ENCODE measurements at places on chromosomes 13 and 19. TPM values are rescaled to one million over a fixed set of nuclear protein-coding genes. Genes with fewer than 3 reads are reported as not detected.

The SYCN gene
- not detected for polyA plus RNA-seq

The APOC1 gene
- polyA plus RNA-seq = not detected

The PRRG2 gene
- 0.40 TPM for polyA plus RNA-seq

The MYO16 gene
- not detected for polyA plus RNA-seq

The ADGRE3 gene
- polyA plus RNA-seq = 0.17 TPM

DNA sequence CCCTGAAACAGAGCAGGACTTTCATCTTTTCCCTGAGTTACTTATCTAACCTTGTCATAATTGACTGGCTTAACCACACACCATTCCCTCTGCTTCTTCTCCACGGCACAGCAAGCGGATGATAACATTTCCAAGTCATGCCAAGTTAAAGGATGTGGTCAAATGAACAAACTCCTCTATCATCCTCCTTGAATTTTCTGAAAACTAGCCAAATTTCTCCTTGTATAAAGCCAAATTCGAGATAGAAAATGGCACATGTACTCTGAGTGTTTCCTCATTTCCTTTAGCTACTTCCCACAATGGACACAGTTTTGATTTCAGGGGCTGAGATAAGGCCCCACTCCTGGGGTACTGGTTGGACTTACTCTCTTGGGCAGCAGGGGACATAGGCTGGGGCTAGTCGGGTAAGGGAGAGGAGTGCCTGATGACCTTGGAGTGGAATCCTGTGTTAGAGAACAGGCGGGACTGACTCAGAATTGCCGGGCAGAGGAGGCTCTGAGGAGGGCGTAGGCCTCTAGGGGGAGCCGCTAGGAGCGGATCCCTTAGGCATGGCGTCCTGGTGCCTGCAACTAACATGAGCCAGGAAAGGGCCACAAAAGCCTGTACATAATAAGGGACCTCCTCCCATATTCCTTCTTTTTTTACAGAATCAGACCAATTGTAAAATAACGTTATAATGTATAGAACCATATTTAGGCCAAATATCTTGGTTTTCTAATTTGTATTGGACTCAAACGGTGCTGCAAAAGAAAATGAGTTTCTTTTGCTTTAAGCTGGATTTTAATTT is 20.3 kb upstream of the TMTC4 start:
- no peaks in the 10 kb centered on the region for H3K36me3 ChIP-seq
- no peak overlapping the region for H3K4me3 ChIP-seq
- peaks cover 51% of the 10 kb centered on the region for H3K27me3 ChIP-seq
- H3K4me1 ChIP-seq = no peaks in the 10 kb centered on the region
- no peak for DNase-seq

DNA sequence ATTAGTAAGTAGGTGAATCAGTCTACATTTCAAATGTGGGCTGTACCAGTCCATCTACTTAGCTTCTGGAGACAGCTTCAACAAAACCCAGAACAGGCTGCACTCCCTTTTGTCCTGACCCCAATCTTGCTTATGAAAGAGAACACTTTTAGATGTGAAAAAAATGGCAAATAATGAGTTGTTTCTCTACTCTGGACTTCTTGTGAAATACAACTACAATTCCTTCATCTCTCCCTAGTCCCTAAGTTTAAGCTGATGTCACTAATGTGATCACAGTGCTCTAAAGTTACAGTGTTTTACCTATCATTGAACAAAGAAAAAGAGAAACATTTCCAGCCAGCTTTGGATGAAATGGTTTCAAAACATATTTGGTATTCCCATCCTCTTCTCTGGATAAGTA is 183.9 kb downstream of the LHFPL6 start:
- H3K27ac ChIP-seq = no peak overlapping the region
- no peaks in the 10 kb centered on the region for H3K27me3 ChIP-seq
- H3K4me3 ChIP-seq = no peak overlapping the region
- DNase-seq = no peak
- H3K36me3 ChIP-seq = no peaks in the 10 kb centered on the region

DNA sequence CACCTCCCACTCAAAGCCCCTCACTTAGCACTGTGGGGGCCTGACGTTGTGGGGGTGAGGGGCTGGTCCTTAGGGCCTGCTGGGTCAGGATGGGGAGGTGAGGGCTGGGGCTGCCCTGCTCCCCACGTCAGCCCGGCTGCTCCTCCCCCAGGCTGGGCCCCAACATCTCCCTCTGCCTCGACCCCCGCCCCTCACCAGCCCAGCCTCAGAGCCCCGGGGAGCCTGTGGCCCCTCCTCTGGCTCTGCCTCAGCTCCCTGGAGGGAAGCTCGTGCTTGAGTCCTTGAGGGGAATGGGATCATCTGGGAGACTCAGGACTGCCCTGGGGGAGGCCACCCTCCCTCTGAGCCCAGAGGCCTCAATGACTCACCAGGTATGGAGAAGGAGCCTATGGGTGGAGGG is 6.8 kb downstream of the LILRA4 start:
- H3K4me3 ChIP-seq = no peak overlapping the region
- H3K36me3 ChIP-seq = no peaks in the 10 kb centered on the region
- no peak for DNase-seq
- no peaks in the 10 kb centered on the region for H3K27me3 ChIP-seq
- H3K27ac ChIP-seq = no peak overlapping the region
- H3K4me1 ChIP-seq = peaks cover 56% of the 10 kb centered on the region

GRCh38 chr13:59000770-59001169 is 1163.0 kb downstream of the DIAPH3 start:
- no peaks in the 10 kb centered on the region for H3K4me1 ChIP-seq
- no peaks in the 10 kb centered on the region for H3K36me3 ChIP-seq
- H3K4me3 ChIP-seq = no peak overlapping the region
- no peak overlapping the region for H3K27ac ChIP-seq
- no peak for DNase-seq

GRCh38 chr13:61144301-61144700 is 271.3 kb downstream of the PCDH20 start:
- no peaks in the 10 kb centered on the region for H3K27me3 ChIP-seq
- no peak for DNase-seq
- H3K36me3 ChIP-seq = no peaks in the 10 kb centered on the region
- no peaks in the 10 kb centered on the region for H3K4me1 ChIP-seq
- H3K27ac ChIP-seq = no peak overlapping the region
- no peak overlapping the region for H3K4me3 ChIP-seq

DNA sequence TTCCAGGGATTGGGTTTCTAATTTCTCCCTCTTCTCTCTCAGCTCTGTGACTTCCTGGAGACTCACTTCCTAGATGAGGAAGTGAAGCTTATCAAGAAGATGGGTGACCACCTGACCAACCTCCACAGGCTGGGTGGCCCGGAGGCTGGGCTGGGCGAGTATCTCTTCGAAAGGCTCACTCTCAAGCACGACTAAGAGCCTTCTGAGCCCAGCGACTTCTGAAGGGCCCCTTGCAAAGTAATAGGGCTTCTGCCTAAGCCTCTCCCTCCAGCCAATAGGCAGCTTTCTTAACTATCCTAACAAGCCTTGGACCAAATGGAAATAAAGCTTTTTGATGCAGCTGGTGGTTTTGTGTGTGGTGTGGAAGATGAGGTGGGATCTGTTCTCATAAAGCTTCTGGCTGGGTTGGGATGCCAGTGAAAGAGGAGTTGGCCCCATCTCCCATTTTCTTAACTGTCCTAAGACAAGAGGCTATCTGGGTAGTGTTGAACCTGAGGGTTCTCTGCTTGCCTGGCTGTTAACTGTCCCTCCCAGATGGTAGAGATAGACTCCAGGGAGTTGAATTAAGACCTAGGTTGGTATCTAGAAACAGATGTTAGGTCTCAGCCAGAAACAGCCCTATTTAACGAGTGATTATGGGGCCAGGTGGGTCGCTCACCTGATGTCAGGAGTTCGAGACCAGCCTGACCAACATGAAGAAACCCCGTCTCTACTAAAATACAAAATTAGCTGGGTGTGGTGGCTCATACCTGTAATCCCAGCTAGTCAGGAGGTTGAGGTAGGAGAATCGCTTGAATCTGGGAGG is 1.6 kb downstream of the FTL start:
- H3K4me3 ChIP-seq = peak overlapping the region; percentile 97
- no peak for DNase-seq
- H3K4me1 ChIP-seq = peaks cover 64% of the 10 kb centered on the region
- no peaks in the 10 kb centered on the region for H3K27me3 ChIP-seq
- peaks cover 12% of the 10 kb centered on the region for H3K36me3 ChIP-seq

GRCh38 chr13:97106323-97106722 is 112.0 kb upstream of the OXGR1 start:
- H3K4me3 ChIP-seq = no peak overlapping the region
- H3K36me3 ChIP-seq = no peaks in the 10 kb centered on the region
- H3K27ac ChIP-seq = no peak overlapping the region
- peaks cover 39% of the 10 kb centered on the region for H3K27me3 ChIP-seq

- peaks cover 8% of the 10 kb centered on the region for H3K36me3 ChIP-seq
- DNase-seq = no peak
- H3K27ac ChIP-seq = no peak overlapping the region
- H3K4me3 ChIP-seq = no peak overlapping the region
- peaks cover 39% of the 10 kb centered on the region for H3K27me3 ChIP-seq
Observed at GRCh38 chr19:35430409-35431144, 17.5 kb upstream of the FFAR2 start.

GRCh38 chr13:40692946-40693345 is 26.5 kb upstream of the FOXO1 start:
- H3K36me3 ChIP-seq = no peaks in the 10 kb centered on the region
- H3K4me3 ChIP-seq = no peak overlapping the region
- no peaks in the 10 kb centered on the region for H3K27me3 ChIP-seq
- peaks cover 8% of the 10 kb centered on the region for H3K4me1 ChIP-seq
- no peak overlapping the region for H3K27ac ChIP-seq

GRCh38 chr19:13684021-13684420 is 80.3 kb upstream of the MRI1 start:
- no peak overlapping the region for H3K27ac ChIP-seq
- H3K36me3 ChIP-seq = peaks cover 8% of the 10 kb centered on the region
- no peaks in the 10 kb centered on the region for H3K4me1 ChIP-seq

GRCh38 chr19:2602391-2603181 is 99.9 kb downstream of the GNG7 start:
- H3K4me1 ChIP-seq = peaks cover 51% of the 10 kb centered on the region
- H3K27ac ChIP-seq = peak overlapping the region; percentile 53
- H3K36me3 ChIP-seq = peaks cover 9% of the 10 kb centered on the region
- no peak overlapping the region for H3K4me3 ChIP-seq
- no peak for DNase-seq
- no peaks in the 10 kb centered on the region for H3K27me3 ChIP-seq

DNA sequence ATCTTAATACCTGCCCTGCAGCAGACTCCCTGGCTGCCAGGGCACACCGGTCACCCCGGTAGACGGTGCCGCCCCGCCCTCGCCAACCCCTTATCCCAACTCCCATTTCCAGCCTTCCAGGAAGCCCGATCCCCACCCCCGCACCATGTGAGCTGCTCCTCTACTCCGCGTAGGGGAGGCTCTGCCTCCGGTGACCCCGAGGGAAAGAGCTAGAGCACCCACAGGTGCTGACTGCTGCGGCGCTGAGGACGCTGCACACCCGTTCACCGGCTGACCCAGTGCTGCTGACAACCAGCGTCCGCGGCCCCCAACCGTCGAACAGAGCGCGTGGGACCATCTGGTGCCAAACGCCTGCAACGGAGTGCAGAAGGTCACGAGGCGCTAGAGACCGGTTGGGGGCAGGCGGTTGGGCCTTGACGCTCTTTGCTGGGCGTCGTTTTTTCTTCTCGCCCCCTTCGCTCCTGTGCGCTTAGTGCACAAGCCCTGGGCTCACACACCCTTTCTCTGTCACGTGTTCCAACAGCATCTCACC is 59.6 kb upstream of the ZNF599 start:
- no peak for DNase-seq
- H3K4me3 ChIP-seq = no peak overlapping the region
- no peak overlapping the region for H3K27ac ChIP-seq
- H3K36me3 ChIP-seq = no peaks in the 10 kb centered on the region

DNA sequence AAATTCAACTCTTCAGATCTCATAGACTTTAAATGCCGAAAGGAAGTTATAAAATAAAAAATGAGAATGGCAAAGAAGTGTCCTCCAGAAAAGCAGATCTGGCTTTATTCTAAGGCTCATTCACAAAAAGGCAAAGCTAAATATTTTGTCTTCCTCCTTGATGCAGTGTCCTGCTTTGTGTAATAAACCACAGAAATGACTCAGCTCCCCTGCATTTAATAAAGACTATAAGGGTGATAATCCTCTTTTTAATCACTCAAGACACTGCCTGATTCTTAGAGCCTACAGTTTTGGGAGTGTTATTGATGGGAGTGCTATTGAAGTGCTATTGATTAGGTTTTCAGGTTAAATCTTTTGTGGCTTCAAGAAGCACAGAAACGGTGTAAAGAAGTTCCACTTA is 482.0 kb downstream of the PCDH20 start:
- H3K27me3 ChIP-seq = no peaks in the 10 kb centered on the region
- H3K36me3 ChIP-seq = no peaks in the 10 kb centered on the region
- no peaks in the 10 kb centered on the region for H3K4me1 ChIP-seq
- H3K27ac ChIP-seq = no peak overlapping the region
- DNase-seq = no peak

DNA sequence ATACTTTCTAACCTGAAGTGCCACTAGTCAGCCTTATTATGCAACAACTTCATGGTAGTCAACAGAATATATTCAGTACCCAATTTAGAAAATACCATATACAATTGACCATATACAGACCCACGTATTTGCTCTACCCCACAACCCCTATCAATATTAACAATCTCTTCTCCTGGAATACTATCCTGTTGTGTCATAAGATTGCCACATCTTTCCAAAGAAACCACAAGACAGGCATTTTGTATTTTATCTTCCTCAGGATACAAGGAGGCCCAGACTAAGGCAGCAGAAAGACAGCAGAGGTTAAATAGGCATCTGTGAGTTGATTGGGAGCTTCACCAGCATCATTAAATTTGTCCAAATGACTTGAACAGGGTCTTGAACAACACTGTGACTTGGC is 4.5 kb downstream of the SPART start:
- DNase-seq = no peak
- peaks cover 44% of the 10 kb centered on the region for H3K4me1 ChIP-seq
- H3K4me3 ChIP-seq = no peak overlapping the region
- H3K27ac ChIP-seq = no peak overlapping the region

DNA sequence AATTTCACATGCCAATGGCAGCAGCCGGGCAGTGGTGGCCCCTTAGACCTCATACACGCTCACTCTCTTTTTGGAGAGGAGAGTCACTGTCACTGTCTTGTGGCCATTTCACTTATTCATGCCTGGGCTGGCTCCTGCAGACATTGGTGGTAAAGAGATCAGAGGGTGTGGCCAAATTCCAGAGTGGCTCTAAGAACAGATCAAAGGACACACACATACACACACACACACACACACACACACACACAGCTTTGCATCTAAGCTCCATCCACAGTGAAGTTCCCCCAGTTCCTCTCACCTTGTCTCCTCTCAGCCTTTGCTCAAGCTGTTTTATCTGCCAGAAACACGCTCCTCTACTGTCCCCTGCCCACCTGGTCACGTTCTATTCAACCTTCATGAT is 46.5 kb upstream of the KPNA3 start:
- no peak overlapping the region for H3K27ac ChIP-seq
- no peaks in the 10 kb centered on the region for H3K4me1 ChIP-seq
- no peaks in the 10 kb centered on the region for H3K27me3 ChIP-seq
- no peak overlapping the region for H3K4me3 ChIP-seq
- no peaks in the 10 kb centered on the region for H3K36me3 ChIP-seq

DNA sequence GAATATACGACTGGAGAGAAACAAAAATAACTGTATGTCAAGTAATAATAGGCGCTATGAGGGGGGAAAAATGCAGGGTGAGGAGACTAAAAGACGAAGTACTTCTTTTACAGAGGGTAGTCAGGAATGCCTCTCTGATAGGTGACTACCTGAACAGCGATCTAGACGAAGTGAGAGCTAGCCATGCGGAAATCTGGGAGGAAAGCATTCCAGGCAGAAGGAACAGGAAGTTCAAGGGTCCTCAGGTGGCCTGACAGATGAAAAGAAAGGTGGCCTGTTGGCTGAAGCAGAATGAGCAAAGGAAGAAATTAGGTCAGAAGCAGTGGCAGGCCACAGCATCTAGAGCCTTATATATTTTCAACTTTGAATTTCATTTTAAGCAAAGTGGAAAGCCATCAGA is 13.3 kb downstream of the ZDHHC20 start:
- no peak for DNase-seq
- H3K27ac ChIP-seq = peak overlapping the region; percentile 10
- H3K4me1 ChIP-seq = peaks cover 64% of the 10 kb centered on the region
- no peaks in the 10 kb centered on the region for H3K27me3 ChIP-seq
- H3K36me3 ChIP-seq = no peaks in the 10 kb centered on the region
